ENCODE measurements at places on chromosomes 1 and 21.

DNA sequence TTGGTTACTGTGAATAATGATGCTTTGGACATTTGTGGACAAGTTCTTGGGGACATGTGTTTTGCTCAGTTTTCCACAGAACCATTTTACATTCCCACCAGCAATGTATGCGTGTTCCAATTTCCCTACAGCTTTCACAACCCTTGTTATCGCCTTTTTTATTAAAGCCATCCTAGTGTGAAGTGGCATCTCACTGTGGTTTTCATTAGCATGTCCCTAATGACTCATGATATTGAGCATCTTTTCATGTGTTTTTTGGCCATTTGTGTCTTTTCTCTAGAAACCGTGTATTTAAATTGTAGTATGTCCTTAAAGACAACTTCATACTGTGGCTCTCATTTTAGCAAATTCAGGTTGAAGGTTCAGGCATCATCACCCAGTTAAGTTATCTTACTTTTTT lies 132.1 kb downstream of the TGFBR3 start:
- DNase-seq: no peak

- DNase-seq: peak; percentile 95
These were observed at the start of gene LRRC40 for GRCh38 chr1:70205434-70206118. LRRC40 (minus strand) TSS chr1:70205579; CDS start chr1:70205540, 39 bp downstream.

- no peak for DNase-seq
These were observed 123.5 kb upstream of the HOOK1 start for GRCh38 chr1:59691261-59691660.

DNA sequence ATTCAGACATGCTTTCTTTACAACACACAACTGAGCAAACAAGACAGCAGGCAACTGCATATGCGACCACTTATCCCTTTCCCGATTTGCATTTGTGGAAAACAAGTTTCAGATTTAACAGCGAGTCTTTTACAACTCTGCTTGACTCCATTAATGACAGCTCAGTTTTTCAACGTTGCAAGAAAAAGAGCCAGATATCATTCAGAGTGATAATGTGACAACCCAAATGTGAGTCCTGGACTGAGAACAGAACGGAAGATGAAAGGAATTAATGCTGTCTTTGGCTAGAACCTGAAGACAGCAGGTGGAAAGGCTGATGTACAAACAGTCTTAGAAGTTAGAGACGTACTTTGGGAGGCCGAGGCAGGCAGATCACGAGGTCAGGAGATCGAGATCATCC lies 83.0 kb upstream of the C8B start:
- DNase-seq: no peak

DNA sequence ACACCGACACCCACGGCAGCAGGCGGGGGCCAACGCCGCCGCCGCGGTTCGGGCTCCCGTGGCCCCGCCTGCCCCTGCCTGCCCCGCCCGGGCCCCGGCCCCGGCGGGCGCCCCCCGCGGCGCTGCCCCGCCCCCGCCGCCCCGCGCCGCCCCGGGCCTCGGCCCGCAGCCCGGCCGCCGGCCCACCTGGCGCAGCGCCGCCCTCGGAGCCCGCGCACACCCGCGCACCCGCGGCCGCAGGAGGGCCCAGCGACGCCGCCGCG lies at the start of gene WNT3A:
TSS of gene WNT3A (plus strand) at position 213 of the 263 bp plus-strand sequence. CDS start 131 bp downstream, outside the sequence.
- DNase-seq: no peak

DNA sequence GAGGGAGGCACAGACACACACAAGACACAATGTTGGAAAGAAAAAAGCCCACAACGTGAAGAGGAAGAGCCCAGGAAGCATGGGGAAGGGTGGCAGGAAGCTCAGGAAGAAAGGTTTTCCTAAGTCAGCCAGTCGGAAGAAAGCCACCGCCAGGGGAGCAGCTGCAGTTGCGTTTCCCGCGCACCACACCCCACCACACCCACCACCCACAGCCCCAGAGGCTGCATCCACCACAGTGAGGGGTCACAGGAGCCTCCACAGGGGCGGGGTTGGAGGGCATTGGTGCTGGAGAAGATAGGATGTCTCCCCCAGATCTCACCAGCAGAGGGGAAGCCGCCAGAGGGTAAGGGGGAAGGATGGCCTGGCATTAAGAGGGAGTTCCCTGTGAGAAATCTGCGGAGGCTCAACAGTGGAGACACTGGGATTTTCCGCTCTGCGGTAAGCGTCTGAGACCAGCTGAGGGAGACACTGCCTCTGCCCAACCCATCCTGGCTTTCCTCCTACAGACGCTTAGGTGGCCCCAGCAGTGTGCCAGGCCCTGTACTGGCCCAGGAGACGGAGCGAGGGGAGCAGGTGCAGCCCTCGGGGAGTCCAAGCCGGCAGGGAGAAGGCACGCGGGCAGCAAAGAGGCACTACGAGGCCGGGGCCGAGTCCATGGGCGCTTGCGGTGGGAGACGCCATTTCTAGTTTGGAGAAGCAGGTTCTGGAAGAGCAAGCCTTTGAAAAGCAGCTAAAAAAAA lies 19.8 kb downstream of the PGLYRP3 start:
- DNase-seq: no peak

DNA sequence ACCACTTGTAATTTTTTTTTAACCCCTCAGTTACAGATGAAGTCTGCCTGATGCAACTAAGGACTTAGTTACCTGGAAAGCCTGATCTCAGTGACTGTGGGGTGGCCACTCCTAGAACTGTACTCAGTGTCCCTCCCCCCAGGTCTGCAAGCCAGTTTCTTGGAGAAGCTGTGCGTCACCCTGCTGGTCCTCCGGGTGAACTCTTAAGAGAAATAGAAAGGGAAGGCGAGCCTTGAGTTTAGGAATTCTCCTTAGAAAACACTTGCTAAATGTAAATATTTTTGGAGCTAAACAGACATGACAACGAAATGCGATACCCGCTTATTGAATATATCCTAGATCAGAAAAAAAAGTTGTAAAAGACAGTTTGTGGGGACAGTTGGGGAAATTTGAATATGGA lies 730 bp downstream of the SLC16A4 start:
- DNase-seq: peak; percentile 84

DNA sequence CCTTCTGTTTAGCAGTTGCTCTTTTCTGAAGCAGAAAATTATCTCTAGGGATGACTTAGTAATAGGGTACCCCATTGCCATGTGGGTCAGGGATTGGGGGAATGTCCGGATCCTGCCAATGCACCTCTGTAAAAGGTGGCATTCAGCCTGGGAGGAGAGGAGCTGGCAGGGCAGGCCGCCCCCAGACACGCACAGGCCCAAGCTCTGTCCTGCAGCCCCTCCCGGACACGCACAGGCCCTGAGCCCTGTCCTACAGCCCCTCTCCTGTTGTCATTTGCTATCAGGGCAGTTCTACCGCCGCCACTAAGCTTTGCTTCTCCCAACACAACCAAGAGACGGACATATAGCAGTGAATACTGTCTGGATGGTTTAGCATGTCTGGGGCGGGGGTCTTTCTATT lies 219.1 kb downstream of the SDCCAG8 start:
- DNase-seq: no peak

GRCh38 chr1:181793831-181794230 lies 267.7 kb downstream of the ZNF648 start:
- no peak for DNase-seq

DNA sequence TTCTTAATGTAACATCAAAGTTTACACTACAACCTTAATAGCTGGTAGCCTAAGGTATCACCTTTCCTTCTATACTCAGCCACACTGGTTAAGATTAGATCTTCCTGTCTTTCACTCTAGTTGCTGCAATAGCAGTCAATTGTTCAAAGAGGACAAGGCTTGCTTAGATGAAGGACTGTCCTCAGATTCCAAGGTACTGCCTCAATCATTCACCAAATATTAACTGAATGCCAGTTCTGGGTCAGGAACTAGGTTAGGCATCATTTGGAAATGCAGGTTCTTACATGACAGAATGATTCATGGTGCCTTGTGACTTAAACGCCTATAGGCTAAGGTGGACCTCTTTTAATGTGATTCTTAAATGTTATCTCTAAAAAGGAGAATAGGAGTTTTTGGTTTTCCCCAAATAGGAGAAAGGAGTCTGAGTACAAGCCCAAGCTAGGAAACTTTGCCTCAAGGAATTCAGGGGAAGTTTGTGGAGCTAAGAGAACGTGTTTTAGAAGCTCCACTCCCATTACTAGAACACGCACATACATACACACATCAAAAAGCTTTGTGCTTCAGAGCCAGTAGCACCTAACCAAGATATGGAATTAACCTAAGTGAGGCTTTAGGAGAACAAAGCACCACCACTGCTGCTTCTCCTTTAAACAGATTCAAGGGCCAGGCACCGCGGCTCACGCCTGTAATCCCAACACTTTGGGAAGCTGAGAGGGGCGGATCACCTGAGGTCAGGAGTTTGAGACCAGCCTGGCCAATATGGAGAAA lies 8.5 kb upstream of the WDR47 start:
- peak; percentile 27 for DNase-seq

DNA sequence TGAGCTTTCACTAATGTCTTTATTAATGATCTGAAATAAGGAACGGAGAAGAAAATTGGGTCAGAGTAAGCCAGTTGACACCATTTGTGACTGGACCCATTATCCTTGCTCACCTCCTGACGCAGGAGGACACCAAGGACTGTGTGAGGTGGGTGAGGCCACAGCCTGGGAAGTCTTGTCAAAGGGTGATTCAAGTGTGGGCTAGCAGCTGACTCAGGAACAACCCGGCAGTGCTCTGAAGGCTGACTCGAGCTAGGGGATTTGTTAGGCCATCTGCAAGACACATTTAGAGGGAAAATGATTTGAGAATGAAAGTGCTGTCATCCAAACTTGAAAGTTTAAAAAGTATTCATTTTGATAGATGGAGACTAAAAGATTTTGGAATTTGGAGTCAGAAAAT lies 21.2 kb downstream of the PRRX1 start:
- DNase-seq: peak; percentile 81

- no peak for DNase-seq
These were observed 19.1 kb downstream of the KCNQ4 start for GRCh38 chr1:40802742-40803113.

DNA sequence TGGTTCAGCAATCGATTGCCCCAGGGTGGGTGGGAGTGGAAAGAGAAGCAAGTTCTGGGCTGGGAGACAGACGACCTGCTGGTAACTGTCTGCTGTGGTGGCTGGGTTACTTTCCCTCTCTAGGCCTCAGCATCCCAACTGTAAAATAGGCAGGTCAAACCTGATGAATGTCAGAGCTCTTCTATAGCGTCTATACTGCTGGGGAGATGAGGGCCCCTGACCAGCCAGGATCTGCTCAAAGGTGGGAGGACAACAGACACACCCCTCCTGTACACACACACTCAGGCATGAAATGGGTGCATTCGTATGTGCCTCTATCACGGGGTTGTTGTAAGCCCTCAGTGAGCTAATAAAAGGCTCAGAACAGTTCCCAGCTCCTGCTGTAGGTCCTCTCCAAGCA lies 12.7 kb upstream of the EPHB2 start:
- DNase-seq: no peak

- DNase-seq: peak; percentile 31
These were observed 5.0 kb upstream of the CLCA4 start for GRCh38 chr1:86541859-86542258.

GRCh38 chr1:110857964-110858948 lies 14.7 kb upstream of the CD53 start:
- no peak for DNase-seq

GRCh38 chr1:207890136-207890738 lies 20.7 kb downstream of the CD34 start:
- peak; percentile 88 for DNase-seq

DNA sequence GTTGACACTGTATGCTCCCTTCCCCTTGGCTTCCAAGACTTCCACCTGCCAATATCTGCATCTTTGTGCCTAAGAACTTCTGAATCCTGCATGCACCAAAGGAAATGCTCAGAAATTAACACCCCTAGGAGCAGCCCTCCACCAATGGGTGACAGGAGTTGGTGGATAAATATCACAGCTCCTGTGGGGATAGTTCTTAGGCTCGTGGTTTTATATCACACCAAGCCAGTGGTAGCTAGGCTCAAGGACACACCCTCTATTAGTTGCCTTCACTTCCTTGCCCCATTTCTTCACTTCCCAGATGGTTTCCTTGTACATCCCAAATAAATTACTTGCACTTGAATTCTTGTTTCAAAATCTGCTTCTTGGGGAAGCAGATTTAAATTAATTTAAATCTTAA lies 16.9 kb upstream of the CDC14A start:
- no peak for DNase-seq

GRCh38 chr1:31517301-31517700 lies 59.0 kb upstream of the TINAGL1 start:
- no peak for DNase-seq

- DNase-seq: peak; percentile 32
These were observed 24.2 kb upstream of the PHGDH start for GRCh38 chr1:119687434-119688079.

GRCh38 chr1:201561195-201561564 lies 22.3 kb downstream of the NAV1 start:
- DNase-seq: peak; percentile 40

All from ELR (cell line).